ENCODE measurements at places on chromosomes 4 and X. TPM values are rescaled to one million over a fixed set of nuclear protein-coding genes. Genes with fewer than 3 reads are reported as not detected.

Gene ZAR1
- not detected for total RNA-seq

Gene RAPGEF2
- 21.2 TPM for total RNA-seq

- no peak overlapping the region for H3K27ac ChIP-seq
- DNase-seq, result no peak
- no peaks in the 10 kb centered on the region for H3K4me1 ChIP-seq
- H3K4me3 ChIP-seq, result no peak overlapping the region
- no peaks in the 10 kb centered on the region for H3K36me3 ChIP-seq
- no peaks in the 10 kb centered on the region for H3K27me3 ChIP-seq
Measured at GRCh38 chr4:15543537-15544247, 74.0 kb downstream of the CC2D2A start.

DNA sequence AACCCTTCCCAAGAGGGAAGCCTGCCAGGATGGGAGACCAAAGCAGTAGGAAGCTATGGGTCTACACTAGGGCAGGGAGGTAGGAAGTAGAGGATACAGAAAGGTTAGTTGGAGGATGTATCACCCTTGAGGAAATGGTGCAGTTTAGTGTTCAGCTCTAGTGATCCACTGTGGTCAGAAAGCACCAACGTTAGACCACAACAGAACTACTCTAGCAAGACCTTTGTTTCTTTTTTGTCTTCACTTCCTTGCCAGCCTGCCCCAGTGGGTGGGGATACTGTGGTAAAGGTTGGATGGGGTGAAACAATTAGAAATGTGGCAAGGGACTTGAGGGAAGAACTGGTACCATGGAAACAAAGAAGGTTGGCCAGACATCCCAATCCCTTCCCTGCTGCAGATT is 83.3 kb downstream of the DDIT4L start:
- no peak for DNase-seq
- no peak overlapping the region for H3K27ac ChIP-seq
- H3K4me3 ChIP-seq, result no peak overlapping the region
- no peaks in the 10 kb centered on the region for H3K4me1 ChIP-seq
- no peaks in the 10 kb centered on the region for H3K36me3 ChIP-seq

DNA sequence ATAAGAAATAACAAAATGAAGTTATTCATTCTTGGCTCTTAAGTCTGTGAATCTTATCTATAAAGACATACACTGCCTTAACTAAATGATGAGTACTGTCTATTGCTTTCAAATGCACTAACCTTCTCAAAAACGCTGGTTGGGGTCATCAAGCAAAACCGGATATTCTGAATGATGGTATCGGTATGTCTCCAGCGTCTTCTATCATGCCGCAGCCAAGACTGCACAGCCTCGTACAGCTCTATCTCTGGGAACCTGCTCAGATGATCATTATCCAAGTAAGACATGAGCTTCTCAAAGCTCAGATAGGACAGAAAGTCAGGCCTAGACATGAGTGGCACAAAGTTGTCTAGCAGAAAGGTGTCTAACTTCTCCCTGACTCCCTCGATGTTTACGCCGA is 21.1 kb downstream of the KLHL15 start:
- H3K36me3 ChIP-seq, result peaks cover 3% of the 10 kb centered on the region
- no peak for DNase-seq
- H3K27me3 ChIP-seq, result no peaks in the 10 kb centered on the region
- H3K4me3 ChIP-seq, result no peak overlapping the region
- no peak overlapping the region for H3K27ac ChIP-seq
- peaks cover 6% of the 10 kb centered on the region for H3K4me1 ChIP-seq

DNA sequence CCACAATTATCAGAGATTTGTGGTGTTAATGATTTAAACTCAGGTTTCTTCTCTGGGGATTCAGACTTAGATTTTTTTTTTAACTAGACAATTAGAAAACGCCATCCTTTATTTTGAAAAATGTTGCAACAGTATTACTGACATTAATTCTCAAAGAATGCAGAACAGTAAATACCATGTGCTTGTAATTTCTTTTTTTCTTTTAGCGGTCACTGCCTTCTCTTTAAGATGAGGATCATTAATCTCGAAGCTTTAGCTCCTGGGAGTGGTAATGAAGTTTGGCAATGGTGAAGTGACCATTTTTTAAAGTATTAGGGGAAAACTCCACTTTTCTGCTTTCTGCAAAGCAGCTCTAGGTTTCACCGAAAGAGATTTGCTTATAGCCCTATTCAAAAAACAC is 164.0 kb upstream of the MBNL3 start:
- DNase-seq, result no peak
- H3K27ac ChIP-seq, result no peak overlapping the region
- H3K27me3 ChIP-seq, result no peaks in the 10 kb centered on the region
- H3K4me1 ChIP-seq, result no peaks in the 10 kb centered on the region
- H3K36me3 ChIP-seq, result no peaks in the 10 kb centered on the region

DNA sequence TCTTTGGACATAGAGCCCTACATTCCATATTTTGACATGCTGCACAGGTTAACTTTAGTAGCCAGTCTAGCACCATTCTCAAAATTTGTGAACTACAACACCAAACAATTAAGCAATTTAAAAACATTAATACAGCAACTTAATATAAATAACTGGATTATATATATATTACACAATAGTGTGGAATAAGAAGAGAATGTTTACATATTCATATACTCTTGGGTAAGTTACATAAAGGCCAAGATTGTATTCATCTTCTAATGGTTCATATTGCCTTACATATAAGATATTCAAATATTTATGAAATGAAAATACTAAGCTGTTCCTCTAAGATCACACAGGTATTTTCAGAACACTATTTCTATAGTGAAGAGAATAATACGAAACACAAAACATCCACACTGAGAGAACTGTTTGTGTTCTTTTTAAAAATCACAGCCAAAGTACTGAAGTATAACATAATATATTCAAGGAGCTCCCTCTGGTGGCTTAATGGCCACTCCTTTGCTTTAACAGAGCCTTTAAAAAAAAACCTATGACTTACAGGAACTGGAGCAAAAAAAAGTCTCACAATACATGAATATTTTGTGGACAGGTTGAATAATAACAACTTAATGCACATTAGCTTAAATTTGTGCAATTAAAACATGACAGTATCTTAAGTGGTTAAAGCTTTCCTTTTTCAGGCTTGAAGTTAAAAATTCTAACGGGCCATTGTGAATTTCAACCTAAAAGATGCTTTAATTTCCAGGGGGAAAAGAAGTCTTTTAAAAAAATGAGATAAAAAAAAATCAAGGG is 46.2 kb downstream of the NEK1 start:
- DNase-seq, result peak; percentile 55
- no peaks in the 10 kb centered on the region for H3K27me3 ChIP-seq
- no peak overlapping the region for H3K4me3 ChIP-seq
- H3K4me1 ChIP-seq, result no peaks in the 10 kb centered on the region
- no peak overlapping the region for H3K27ac ChIP-seq
- H3K36me3 ChIP-seq, result no peaks in the 10 kb centered on the region

- H3K4me3 ChIP-seq, result peak overlapping the region; percentile 59
- no peaks in the 10 kb centered on the region for H3K36me3 ChIP-seq
- H3K27me3 ChIP-seq, result no peaks in the 10 kb centered on the region
- peak; percentile 77 for DNase-seq
Measured at GRCh38 chrX:16953606-16954211, 7.3 kb downstream of the REPS2 start.

DNA sequence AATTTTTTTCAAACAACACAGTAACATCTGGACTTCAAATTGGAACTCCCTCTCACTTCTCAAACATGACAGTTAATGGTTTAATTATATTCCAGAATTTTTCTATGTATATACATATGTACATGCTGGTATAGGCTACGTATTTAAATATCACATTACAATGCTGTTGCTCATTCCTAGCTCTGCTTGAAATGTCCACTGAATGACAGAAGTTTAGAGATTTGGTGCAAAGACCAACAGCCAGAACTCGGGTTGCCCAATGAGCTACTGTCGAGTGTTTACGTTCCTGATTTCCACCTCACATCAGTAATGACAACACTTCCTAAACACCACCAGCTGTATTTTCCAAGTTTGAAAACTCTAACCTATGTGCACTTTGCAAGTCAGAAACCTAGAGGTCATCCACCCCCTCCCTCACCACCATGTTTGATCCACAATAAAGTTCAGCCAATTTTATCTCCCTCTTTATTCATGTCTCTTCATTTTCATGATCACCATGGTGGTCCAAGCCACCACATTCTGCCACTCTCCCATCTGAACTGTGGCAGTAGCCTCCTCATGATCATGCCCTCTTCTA is 49.3 kb upstream of the RPL34 start:
- H3K4me1 ChIP-seq, result no peaks in the 10 kb centered on the region
- H3K36me3 ChIP-seq, result no peaks in the 10 kb centered on the region
- DNase-seq, result no peak
- H3K27me3 ChIP-seq, result 0 out of 2 replicates have a peak, but pooled peaks cover 17% of the 10 kb centered on the region
